ENCODE measurements at places on chromosomes 5 and 9.

- no peak for DNase-seq
Measured at GRCh38 chr9:87276851-87277261, 220.8 kb upstream of the DAPK1 start.

DNA sequence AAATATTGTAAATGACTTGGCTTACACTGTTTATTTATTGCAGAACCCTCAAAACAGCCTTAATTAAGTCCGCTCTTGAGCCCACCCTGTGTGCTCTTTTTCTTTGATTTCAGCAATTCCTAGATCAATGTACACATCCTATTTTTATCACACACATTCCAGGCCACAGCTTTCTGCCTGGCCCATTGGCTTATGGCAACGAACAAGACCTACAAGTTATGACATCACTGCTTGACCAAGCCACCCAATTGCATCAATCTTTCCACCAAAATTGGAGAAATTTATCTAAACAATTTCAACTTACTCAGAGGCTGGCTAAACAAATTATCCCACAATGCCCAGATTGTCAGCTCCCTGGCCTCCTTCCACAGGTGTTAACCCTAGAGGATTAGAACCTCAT lies 158.4 kb downstream of the CPLANE1 start:
- no peak for DNase-seq

DNA sequence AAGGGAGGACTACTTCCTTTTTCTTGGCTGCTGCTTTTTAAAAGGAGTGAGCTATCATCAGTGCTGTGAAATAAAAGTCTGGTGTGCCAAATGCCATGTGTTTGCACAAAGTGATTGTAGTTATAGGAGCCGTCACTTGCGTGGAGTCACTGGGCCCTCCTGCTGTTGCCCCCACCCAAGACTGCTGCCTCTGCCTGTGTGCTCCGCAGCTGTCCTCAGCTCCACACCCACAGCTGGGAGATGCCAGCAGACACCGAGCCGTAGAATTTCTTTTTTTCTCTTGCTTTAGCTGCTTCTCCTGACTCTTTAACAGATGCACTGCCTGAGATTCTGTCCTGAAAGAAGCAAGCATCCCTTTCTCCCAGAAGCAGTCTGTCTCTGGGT lies 9.8 kb upstream of the GLE1 start:
- no peak for DNase-seq

DNA sequence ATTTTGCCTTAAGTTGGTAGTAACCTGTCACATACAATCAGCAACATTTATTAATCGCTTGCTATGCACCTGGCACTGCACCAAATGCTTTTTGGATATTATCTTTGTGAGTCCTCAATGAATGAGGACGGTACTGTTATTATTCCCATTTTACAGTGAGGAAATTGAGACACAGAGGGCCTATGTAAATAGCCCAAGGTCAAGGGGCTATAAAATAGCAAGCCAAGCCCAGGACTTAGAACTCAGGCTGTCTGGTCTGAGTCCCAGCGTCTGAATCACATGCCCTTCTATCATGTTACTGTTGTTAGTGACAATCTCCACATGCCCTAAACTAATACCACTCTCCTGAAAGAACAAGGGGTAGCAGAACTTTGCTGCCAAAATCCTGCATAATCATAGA lies 60.0 kb downstream of the ERAP1 start:
- no peak for DNase-seq

DNA sequence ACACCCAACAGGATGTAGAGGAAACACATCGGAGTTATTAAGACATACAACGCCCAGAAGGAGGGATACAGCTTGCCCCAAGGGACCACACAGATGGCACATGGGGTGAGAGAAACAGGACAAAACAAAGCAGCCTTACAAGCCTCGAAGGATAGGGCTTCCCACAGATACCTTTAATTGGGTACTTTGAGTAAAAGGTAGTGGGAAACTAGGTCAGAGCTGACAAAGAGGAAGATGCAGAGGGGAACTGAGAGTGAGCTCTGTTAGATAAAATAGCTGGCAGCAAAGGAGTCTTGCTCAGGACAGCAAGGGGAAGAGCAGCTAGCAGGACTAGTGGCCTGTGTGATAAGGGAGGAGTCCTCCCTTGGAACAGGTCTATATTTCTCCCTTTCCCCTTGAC lies 48.2 kb downstream of the OTP start:
- DNase-seq: no peak

- no peak for DNase-seq
Measured at GRCh38 chr9:30459156-30459555, 1925.3 kb upstream of the ACO1 start.

GRCh38 chr5:40646266-40646665 lies 33.4 kb upstream of the PTGER4 start:
- DNase-seq: no peak
